ENCODE measurements at places on chromosomes 4 and X.

DNA sequence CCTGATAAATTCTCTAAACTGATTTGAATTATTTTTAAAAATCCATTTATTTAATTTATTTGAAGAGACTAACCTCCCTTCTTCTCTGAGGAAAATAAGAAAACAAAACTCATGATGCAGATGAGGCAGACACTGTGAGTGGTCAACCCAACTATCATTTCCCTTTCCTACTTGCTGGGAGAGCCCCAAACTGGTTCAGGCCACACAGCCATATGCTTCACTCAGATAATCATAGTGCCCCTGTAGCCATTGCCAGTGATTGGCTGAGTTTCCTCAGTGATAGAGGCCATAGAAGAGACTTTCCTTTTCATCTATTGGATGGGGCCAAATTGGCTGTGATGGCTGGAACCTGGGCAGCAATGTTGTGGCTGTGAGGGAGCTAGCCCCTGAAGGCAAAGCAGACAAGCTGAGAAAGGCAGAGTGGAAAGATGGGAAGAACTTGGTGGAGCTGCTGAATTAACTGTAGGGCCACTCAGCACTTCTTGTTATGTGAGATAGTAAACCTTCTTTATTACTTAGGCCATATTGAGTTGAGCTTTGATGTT is 49.8 kb downstream of the RAB33B start:
- no peak overlapping the region for H3K27ac ChIP-seq
- peaks cover 2% of the 10 kb centered on the region for H3K4me1 ChIP-seq
- no peak for DNase-seq
- no peak overlapping the region for H3K4me3 ChIP-seq
- no peaks in the 10 kb centered on the region for H3K27me3 ChIP-seq

- H3K4me1 ChIP-seq, result no peaks in the 10 kb centered on the region
- H3K4me3 ChIP-seq, result no peak overlapping the region
Measured at GRCh38 chr4:140777894-140778293, 21.7 kb upstream of the TBC1D9 start.

- DNase-seq, result no peak
- peaks cover 4% of the 10 kb centered on the region for H3K27me3 ChIP-seq
- H3K4me3 ChIP-seq, result no peak overlapping the region
Measured at GRCh38 chrX:118593407-118593806, 97.8 kb downstream of the DOCK11 start.

- no peaks in the 10 kb centered on the region for H3K4me1 ChIP-seq
- no peak overlapping the region for H3K27ac ChIP-seq
- peaks cover 11% of the 10 kb centered on the region for H3K27me3 ChIP-seq
- DNase-seq, result no peak
Measured at GRCh38 chrX:13334491-13334890, 14.6 kb upstream of the ATXN3L start.

Data from lung (tissue), 17 donors.